ENCODE measurements at places on chromosomes 4 and X.

GRCh38 chr4:86556791-86557415, 37.2 kb upstream of the PTPN13 start:
- no peak for DNase-seq

- no peak for DNase-seq
These were observed 90.0 kb downstream of the IGSF1 start for GRCh38 chrX:131199091-131199490.

DNA sequence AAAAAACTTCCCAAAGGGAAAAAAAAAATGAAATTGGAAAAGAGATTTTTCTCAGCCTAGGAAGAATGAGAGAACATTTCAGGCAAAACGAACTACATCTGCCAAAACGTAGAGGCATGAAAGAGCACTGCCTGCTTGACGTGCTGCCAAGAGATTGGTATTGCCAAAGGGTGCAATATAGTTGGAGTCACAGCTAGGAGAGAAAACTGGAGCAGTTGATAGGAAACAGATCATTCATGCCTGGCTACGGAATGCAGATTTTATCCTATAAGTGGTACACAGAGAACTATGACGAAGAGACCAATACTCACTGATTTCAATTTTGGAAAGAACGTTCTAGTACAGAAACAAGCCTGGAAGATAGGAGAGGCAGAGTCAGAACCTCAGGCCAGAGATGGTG, 68.4 kb upstream of the IQCM start:
- DNase-seq: no peak

GRCh38 chr4:8599657-8600056, 7.1 kb downstream of the CPZ start:
- no peak for DNase-seq

Measured in WERI-Rb-1 (cell line).